ENCODE measurements at places on chromosomes 5 and 9. TPM values are rescaled to one million over a fixed set of nuclear protein-coding genes. Genes with fewer than 3 reads are reported as not detected.

Gene SPATA31C1
- total RNA-seq: not detected

Gene ABL1
- 89.1 TPM for total RNA-seq

Gene FOXD4L4
- 0.14 TPM for total RNA-seq

Gene PLCXD3
- 0.07 TPM for total RNA-seq

Gene TEK
- 2.5 TPM for total RNA-seq

Gene FCN2
- total RNA-seq: not detected

Gene FSTL4
- total RNA-seq: 5.0 TPM

Gene ZNG1A
- 39.1 TPM for total RNA-seq

Gene ANKRA2
- 14.5 TPM for total RNA-seq

Gene SLC6A18
- total RNA-seq: not detected

Gene PDE6A
- not detected for total RNA-seq

Gene CARTPT
- not detected for total RNA-seq

Gene BARX1
- 9.0 TPM for total RNA-seq

Gene ITGA2
- 5.5 TPM for total RNA-seq

Gene CTSV
- 68.4 TPM for total RNA-seq

Gene SLC45A2
- not detected for total RNA-seq

Gene PCDHB14
- total RNA-seq: 2.6 TPM

Gene C5orf52
- total RNA-seq: not detected

Gene TMEM232
- 1.3 TPM for total RNA-seq

Gene THBS4
- total RNA-seq: 11.8 TPM

Gene SLC23A1
- total RNA-seq: not detected

Gene IL3
- not detected for total RNA-seq

Gene PNPLA7
- total RNA-seq: 1.3 TPM

Gene MAP1B
- total RNA-seq: 65.7 TPM

Gene TEX10
- total RNA-seq: 50.5 TPM

Gene G3BP1
- total RNA-seq: 400 TPM

Gene ECSCR
- total RNA-seq: 2.7 TPM

Gene COMMD10
- 44.8 TPM for total RNA-seq

Gene PCDHAC2
- total RNA-seq: 6.7 TPM

Gene FOXD1
- 7.9 TPM for total RNA-seq

Gene ZMYND19
- total RNA-seq: 61.9 TPM

Gene RABEPK
- total RNA-seq: 23.7 TPM

Gene UBE2QL1
- 0.46 TPM for total RNA-seq

Gene POU5F2
- 0.23 TPM for total RNA-seq

Gene BAAT
- total RNA-seq: 0.17 TPM

Gene ANKRD31
- 0.09 TPM for total RNA-seq

Gene SPAG8
- 0.50 TPM for total RNA-seq

Gene SPZ1
- not detected for total RNA-seq

Gene CTXN3
- not detected for total RNA-seq

Gene BTNL9
- 1.8 TPM for total RNA-seq

Gene PAPPA
- total RNA-seq: 0.34 TPM

Gene LMX1B
- 12.4 TPM for total RNA-seq

Gene PLAC8L1
- 0.30 TPM for total RNA-seq

Gene CBY3
- 0.37 TPM for total RNA-seq

Gene DMGDH
- 0.35 TPM for total RNA-seq

Gene GNA14
- total RNA-seq: 21.0 TPM

Gene NCS1
- total RNA-seq: 32.4 TPM

Gene TMCO6
- 32.6 TPM for total RNA-seq

Gene LECT2
- not detected for total RNA-seq
